Stimulated activated CD4-positive, alpha-beta T cell treated with anti-CD3 and anti-CD28 coated beads, Interleukin-12 subunit alpha, Interleukin-12 subunit beta, amount 100 ng/mL, for 4 hours (primary cell): ENCODE measurements at places on chromosomes 1 and 21.

DNA sequence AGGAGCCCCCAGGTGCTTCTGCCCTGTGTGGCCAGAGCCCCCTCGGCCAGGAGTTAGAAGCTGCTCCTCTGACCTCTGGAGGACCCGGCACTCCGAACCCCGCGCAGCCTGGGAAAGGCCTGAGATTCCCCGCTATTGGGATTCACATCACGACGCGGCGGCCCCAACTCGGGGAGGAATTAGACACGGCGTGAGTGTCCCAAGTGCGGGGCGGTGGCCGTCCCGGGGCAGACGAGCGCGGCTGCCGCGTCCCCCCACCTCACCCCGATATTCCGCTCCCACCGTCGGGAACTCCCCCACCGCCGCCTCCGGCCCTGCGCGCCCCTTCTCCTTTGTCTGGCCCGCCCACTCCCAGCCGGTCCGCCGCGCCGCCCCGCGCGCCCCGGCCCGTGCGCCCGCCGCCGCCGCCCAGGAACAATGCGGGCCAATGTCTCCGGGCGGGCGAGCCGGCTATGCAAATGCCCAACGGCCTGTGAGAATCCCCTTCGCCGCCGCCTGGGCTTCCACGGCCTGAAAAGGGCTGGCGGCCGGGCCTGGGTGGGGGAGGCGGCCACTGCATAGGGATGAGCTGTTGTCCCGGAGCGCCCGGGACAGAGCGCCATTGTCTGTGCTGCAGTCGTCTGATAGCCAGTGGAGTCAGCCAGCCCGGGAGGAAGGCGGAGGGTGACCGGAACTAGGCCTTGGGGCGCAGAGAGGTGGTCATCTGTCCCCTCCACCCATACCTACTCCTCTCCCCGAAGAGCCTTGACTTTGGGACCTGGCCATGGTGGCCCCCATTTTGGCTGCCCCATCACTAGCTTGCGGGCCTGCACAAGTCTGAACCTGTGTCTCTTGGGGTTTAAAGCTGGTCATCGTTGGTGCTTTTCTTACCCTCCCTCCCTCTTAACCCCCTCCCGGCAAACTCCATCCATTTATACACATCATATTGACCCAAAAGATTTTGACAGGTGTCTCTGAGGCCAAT lies 19.4 kb downstream of the RHBG start:
- no peak for DNase-seq

DNA sequence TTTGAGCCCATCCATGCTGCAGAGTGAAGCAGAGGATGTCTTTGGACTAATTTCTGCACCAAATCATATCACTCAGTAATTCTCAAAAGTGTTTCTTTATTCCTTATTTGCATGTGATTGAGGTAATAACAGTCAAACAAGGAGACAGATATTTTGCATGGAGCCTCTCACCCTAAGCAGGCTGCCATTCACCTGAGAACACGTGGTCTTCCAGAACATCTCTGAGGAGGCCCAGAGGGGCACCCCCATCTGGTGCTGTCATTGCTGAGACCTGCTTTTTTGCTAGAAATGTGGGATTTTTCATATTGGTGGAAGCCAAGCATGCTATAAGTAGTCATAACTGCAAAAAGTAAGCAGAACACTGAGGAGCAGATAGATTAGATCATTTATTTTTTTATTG lies 7.7 kb downstream of the SLC37A1 start:
- no peak for DNase-seq

DNA sequence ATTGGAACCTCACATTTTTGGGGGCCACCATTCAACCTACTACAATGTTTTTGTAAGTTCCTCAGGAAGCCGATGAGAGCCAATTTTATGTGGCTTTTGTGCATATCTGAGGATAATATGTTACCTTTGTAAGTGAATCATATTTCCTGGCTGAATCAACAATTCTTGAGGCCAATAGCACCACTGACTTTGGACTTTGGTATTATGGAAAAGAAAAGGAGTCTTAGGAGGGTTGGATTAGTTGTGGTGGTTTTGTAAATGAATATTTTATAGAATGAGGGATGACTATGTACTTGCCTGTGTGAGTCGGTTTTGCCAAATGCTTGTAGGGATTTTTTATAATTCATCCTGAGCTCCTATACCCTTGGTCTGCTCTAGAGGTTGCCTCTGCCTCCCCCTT lies 181.5 kb upstream of the HMGB4 start:
- no peak for DNase-seq

GRCh38 chr1:168897249-168897648 lies 168.2 kb upstream of the DPT start:
- no peak for DNase-seq

DNA sequence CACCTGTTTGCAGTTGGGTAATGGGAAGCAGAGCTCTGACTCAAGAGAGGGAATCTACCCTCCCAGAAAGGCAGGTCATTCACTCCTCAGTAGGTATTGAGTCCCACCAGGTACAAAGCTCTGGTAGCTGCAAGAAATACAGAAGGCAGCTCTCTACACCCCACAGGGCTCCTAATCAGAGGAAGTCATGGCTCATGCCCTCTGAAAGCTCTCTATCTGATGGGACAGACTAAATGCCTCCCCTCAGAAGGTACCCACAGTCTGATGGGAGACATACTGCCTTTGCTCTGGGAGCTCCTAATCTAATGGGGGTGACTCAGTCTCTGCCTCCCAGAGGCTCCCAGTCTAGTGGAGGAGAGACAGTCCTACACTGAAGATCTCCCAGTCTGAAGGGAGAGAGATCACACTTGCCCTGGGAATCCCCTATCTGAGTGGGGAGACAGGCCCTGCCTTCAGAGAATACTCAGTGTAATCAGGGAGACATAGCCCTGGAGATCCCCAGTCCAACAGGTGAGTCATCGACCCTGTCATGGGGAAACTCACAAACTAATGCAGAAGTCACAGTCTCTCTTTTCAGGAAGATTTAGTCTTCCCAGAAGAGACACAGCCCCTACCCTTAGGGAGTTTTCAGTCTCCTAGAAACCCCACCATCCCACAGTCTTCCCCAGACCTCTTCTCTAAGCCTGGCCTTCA lies 23.7 kb downstream of the CAMK1G start:
- DNase-seq, result no peak

GRCh38 chr1:226051365-226051764 lies 11.2 kb upstream of the H3-3A start:
- no peak for DNase-seq

- no peak for DNase-seq
These were observed 2.4 kb upstream of the FCGR2A start for GRCh38 chr1:161502641-161503393.

GRCh38 chr1:171426645-171427044 lies 58.7 kb upstream of the PRRC2C start:
- DNase-seq, result no peak

DNA sequence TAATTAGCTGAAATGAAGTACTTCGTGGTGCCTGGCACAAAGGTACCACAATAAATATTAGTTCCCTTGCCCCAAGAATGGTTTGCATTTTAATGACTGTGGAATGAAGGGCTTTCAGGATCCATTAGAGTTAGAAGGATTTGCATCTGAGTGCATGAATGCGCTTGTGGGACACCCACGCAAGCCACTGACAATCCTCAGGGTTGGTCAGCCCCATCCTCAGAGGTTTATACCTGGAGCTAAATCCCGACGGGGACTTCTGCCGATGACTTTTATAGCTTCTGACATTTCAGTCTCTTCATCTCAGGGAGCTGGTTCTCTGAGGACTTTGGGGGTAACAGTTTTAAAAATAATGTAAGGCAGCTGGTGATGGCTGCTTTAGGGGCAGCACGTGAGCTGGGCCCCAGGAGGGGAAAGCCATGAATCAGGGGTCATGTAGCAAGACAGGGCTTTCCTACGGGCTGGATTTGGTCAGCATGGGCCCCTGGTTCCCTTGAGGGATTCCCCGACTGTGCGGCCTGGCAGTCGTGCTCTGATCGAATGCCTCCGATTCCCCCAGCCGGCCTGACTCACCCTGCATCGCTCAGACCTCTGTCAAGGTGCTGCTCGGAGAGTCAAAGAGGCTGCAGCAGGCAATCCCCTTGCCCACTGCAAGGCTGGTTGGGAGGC lies 20.8 kb upstream of the IL10 start:
- DNase-seq, result no peak

- no peak for DNase-seq
These were observed 25.2 kb upstream of the SUCO start for GRCh38 chr1:172507741-172508140.

- DNase-seq, result no peak
These were observed 25.1 kb downstream of the COL6A2 start for GRCh38 chr21:46122758-46123683.

DNA sequence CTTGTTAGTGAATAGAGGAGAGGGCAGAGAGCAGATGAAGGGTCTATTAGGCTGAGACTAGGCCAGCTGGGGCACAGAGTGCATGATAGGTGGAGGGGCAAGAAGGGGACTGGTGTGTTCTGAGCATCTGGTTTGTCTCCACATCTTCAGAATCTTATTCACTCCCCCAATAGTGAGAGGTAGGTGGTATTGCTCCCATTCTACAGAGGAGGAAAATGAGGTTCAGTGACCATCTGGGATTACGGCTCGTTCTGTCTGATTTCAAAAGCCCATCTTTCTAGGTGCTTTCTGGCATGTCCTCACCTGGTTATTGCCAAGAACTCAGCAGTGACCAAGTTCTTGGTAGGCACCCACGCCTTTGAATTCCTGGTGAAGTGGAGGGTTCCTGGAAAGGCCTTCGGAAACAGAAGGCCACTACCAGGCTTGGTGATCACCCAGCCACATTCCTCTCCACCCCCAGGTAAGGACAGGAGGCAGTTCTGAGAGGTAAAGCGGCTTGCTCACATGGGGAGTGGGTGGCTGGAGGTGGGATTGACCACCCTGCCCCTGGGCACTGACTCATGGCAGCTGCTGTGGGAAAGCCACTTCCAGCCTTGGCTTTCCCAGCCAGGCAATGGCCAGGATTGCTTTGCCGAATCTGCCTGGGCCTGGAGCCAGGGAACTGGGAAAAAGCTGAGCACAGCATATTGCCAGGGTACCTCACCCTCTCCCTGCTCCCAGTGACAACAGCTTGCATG lies 18.8 kb upstream of the CITED4 start:
- no peak for DNase-seq

- DNase-seq, result no peak
These were observed 9.4 kb downstream of the AKNAD1 start for GRCh38 chr1:108847494-108847893.

- DNase-seq, result no peak
These were observed 1.1 kb downstream of the TNFRSF4 start for GRCh38 chr1:1212780-1213344.

- no peak for DNase-seq
These were observed at the start of gene FTCD for GRCh38 chr21:46155514-46156377. FTCD (minus strand) TSS chr21:46155579; CDS start chr21:46155523, 56 bp downstream.

DNA sequence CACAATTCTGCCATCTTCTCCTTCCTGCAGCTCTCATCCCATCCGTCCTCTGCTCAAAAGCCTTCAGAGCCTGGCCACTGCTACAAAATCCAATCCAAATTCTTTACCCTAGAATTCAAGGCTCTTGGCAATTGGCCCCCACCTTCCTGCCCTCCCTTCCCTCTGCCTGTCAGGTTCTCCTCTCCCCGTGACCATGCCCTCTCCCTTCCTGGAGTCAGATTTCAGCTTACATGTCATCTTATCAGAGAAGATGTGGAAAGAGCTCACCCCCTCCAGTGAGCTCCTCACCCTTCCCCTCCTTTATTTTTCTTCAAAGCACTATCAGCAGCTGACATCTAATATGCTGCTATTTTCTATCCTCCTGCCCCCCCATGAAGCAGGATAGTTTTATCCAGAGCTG lies 86.9 kb downstream of the GRIK3 start:
- DNase-seq, result no peak

DNA sequence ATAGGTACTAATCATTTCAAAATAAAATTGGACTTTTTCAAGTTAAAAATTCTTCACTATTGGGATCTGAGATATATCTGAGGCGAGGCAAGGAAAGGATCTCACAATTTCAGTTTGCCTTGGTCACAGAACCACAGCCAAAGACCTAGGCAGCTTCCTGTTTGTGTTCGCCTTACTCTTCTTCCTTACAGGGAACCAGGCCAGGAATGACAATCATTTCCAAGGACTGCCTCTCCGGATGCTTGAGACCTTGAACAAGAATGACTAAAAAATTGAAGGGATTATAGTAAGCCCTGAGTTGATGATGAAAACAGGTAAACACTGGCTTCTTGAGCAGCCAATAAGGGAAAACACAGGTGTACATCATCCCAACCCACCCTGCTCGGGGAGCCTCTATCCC lies 35.2 kb upstream of the SERBP1 start:
- no peak for DNase-seq

DNA sequence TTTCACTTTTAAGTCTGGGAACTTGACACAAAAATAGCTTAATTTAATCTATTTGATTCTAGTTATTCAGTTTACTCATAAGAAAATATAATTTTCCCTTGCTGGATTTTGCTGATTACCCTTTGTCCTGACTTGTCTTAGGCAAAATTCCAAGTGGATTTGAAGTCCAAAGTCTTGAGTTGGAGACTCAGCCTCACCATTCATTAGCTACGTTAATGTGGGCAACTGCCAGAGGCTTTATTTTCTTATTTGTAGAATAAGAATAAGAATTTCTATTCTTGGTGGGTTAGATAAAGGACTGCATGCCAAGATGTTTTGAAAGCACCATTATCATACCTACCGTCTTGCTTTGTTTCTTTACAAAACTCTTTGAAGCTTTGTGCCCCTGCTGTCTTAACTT lies 22.8 kb upstream of the PAPPA2 start:
- DNase-seq, result no peak

DNA sequence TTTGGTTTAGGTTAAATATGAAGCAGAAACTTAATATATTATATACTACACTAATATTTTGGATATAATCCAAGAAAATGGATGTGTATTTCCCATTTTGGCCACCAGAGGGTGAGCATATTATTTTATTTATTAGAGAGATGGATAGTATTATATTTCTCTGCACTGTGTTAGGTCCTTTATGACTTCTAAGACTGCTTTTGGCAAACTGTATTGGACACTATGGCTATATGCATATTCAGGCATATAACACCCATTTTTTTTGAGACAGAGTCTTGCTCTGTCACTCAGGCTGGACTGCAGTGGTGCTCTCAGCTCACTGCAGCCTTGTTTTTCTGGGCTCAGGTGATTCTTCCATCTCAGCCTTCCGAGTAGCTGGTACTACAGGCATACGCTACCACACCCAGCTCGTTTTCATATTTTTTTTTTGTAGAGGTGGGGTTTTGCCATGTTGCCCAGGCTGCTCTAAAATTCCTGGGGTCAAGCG lies 17.8 kb upstream of the PGM1 start:
- no peak for DNase-seq

DNA sequence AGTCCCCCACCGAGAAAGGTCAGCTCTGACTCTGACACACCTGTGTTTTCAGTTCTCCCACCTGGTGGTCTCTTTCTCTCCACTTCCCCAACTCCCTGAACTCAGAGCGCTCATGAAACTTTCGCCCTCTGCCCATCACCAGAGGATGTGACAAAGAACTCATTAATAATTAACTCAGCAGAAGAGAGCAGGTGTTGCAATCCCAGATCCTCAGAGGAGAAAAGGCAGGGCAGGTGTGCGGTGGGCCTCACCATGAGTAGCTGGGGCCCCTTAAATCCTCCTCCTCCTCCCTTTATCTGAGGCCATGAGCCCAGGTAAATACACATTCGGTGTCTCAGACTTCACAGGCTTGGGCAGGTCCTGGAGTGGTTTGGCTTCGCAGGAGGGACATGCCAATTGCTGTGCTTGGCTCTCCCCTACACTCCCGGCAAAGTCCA lies 1.7 kb upstream of the LAMB3 start:
- no peak for DNase-seq
